ENCODE measurements at places on chromosomes 13 and 19.

DNA sequence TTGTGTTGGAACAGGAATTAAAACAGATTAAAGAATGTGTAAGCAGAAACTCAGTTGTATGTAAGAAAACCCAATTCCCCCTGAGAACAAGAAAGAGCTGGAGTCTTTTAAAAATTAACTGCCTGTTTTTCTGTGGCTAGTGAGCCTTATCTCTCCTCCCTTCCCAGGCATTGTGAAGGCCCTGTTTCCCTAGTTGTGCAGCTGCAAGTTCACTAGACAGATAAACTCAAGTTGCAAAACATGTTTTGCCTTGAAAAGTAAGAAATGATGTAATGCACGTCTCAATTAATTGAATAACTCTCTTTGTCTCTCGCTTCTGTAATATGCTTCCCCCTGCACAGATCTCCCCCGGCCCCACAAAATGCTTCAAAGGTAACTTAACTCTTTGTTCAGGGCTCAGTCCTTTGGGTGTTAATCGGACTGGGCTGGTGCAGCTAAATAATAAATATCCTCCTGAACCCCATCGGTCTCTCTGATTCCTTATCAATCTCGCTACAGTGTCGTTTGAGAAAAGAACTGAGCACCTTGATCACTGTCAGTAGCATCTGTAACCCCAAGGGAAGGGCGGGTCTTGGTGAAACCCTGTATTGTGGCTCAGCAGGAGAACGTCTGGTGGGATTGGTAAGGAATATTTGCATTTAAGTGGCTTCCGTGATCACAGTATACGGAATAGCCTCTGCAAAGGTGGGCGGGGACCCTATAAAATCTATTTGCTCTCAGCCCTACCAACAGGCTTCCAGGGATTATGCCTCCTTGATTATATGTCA is 1.6 kb upstream of the ZNF556 start:
- DNase-seq, result no peak

DNA sequence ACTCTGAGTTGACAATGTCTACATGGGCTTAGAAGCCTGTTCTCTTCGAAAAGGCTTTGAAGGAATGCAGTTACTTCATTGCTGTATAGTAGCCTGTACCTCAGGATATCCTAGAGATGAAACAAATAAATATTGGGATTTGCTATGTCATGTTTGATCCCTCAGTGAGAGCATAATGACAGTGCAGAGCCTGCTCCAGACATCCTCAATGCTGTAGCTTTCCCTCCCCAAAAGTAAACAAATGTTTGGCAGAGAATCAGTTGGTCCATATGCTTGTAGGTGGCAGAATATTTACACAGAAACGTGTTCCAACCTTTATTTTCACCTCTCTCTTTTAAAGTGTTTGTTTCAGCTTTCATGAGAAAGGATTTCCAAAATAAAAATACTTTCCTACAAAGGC is 515.3 kb upstream of the SGCG start:
- no peak for DNase-seq

GRCh38 chr19:50723069-50723468 is at the start of gene CLEC11A:
TSS of gene CLEC11A (plus strand) at chr19:50723364. CDS start at chr19:50723526, 162 bp downstream.
- DNase-seq, result no peak

GRCh38 chr13:102911336-102911735 is 65.5 kb downstream of the ERCC5 start:
- no peak for DNase-seq

- no peak for DNase-seq
These were observed 2.8 kb upstream of the ADGRE3 start for GRCh38 chr19:14677464-14677863.

DNA sequence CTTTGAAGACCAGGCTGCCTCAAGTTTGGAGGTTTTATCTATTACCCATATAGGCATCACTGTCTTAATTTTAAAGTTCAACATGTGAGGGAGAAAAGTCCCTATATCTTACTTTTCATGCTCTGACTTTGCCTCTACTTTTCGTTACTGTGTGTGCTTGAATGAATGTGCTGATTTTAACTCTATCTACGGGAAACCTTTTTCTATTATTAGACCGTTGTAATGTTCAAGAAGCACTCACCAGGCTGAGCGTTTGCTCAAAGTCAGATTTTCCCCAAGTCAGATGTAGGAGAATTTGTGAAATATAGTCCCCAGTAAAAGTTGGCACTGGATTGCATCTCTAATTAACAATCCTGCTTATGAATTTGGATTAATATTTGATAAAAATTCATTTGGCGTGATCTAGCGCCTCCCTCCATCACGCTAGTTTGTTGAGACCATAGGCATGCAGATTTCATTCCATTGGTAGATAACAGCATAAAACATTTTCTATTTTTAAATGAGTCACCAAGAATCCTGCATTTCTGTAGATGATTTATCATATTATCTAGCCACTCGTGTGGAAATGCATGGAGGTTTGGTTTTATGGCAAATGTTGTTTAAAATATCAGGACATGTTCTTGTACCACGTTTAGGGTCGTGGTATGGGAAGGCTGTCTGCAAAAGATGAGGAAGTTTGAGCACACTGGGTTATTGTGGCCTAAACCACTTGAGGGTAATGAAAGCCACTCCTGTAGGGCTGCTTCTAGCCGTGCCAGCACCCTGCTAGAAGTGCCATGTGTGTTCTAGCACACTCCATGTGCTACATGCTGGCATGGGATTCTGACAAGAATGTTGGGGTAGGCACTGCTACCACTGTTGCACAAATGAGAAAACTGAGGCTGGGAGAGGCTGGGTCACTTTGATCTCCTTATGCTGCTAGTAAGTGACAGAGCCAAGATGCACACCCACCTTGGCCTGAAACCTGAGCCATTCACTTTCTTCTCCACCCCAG is 179.4 kb downstream of the FGF9 start:
- DNase-seq, result no peak

DNA sequence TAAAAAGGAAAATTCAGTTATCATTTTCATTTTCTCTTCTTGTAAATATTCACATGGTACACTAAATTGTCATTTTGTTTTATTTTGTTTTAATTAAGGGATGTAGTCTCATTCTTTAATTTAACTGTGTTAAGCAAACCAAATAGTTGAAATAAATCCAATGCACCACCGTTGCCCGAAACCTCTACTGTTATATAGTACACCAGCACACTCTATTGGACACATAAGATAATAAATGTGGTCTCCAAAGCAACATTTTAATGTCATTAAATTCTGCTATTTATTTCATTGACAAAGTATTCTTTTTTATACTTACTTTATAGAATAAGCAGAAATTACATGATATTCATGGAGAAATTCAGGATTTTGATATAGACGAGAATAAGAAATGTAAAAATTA is 156.4 kb upstream of the FREM2 start:
- DNase-seq, result no peak

DNA sequence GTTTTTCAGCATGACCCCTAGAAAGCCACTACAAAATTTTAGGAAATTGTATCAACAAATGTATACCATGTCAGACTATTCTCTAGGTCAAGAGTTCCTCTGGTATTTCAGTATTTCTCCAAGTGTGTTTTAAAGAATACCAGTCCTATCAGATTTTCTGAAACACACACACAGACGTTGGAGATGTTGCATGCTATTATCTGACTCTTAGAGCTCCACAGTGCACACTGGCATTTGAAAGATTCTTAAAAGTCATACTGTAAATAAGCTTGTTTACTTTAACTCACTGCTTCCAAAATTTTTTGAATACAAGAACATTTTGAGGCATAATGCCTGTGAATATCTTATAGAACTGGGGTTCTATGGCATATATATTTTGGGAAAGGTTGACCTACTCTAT is 33.8 kb upstream of the VWA8 start:
- no peak for DNase-seq

- no peak for DNase-seq
These were observed 75.5 kb downstream of the COL4A1 start for GRCh38 chr13:110231348-110232047.

DNA sequence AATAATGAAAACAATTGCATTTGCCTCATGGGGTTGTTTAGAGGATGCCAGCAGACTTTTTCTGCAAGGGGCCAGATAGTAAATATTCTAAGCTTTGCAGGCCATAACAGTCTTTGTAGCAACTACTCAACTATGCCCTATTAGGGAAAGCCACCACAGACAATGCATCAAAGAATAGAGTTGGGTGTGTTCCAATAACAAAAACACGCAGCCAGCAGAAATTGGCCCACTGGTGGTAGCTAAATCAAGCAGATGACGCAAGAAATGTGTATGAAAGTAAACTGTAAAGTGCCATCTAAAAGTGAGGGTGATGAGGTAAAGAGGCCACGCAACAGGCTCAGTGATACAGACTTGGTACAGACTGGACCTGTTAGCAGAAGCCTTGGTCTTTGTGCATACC is 75.2 kb upstream of the SIAH3 start:
- DNase-seq, result no peak

- DNase-seq, result peak; percentile 22
These were observed 18.6 kb downstream of the GRIK5 start for GRCh38 chr19:42051166-42052115.

GRCh38 chr19:41802770-41803169 is 6.4 kb downstream of the CEACAM3 start:
- no peak for DNase-seq

GRCh38 chr19:10501971-10502523 is 1.1 kb downstream of the KEAP1 start:
- peak; percentile 63 for DNase-seq

DNA sequence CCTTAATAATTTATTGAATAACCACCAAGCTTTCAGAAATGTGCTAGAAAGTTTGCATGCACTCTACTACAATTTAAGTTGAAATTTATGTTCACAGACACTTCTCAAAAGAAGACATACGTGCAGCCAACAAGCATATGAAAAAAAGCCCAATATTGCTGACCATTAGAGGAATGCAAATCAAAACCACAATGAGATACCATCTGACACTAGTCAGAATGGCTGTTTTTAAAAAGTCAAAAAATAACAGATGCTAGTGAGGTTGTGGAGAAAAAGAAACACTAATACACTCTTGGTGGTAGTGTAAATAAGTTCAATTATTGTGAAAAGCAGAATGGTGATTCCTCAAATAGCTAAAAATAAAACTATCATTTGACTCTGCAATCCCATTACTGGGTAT is 308.8 kb upstream of the PCDH9 start:
- no peak for DNase-seq
